ENCODE measurements at places on chromosomes 1 and 21.

DNA sequence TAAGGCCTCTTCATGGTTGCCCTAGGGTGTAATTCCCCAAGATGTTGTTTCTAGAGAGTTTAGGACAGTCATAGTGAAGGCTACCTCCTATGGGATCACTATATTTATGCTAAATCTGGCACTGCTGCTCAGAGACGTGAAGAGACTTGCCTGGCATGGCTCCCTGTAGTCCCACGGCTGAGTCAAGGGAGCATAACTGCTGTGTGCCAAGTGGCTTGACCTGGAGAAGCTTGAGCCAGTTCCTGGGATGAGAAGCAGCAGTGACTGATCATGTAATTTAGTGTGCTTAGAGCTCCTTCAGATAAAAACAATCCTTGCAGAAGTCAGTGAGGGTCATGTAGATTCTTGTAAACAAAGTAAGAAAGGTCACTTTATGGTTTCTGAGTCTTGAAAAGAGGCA lies 68.9 kb upstream of the TSPAN2 start:
- DNase-seq: no peak

DNA sequence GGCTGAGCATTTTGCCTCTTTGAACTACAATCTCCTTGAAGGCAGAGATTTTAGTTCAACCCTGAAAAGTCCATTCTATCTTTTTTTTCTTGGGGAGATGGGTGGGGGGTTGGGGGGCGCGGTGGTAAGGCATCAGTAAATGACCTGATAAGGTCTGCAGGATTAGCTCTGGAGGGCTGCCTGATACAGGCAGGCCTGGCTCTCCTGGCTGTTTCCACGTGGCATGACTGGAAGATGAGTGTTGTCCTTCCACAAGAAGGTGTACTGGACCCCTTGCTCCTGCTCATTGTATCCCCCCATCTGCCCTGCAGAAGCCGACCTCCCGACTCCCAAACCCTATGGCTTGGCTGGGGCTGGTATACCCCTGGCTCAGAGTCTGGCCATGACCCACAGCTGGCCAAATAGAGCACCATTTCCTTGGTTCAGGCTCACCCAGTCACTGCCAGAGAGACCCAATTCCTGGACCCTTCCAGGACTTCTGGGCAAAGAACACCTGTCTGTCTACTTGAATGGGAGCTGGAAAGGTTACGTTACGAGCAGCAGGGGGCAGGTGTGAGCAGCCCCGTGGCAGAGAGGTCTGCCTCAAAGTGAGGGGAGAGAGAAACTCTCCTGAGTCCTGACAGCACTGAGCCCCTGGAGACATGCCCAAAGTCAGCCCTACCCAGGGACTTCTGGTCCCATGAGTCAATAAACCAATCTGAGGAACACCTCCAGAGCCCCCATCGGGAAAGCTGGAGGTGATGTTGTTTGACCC lies 17.0 kb downstream of the DHRS3 start:
- DNase-seq: no peak

DNA sequence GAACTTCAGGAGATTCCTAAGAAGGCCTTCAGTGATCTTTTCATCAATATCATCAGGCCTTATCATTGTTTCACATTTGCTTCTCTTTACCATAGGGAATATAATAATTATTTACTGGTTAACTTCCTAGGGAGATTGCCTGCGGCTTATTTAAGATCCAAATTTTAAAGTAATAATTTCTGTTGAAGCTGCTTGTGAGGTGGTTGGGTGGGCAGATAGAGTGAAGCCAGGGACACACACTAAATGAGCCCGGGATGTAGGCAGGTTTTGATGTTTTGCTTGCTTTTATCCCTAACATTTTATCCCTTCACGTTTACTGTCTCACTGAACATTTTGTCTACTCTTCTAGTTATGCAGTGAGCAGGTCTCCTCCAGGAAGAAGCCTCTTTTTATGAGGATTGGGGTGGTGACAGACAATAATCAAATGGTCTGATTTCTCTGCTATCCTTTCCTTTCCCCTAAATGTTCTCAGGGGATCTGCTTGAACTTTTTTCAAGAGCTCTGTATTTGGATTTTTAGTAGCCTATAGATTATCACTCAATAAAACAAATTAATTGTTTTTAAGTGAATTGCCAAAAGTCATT lies 164.7 kb downstream of the RUNX1 start:
- DNase-seq: no peak

DNA sequence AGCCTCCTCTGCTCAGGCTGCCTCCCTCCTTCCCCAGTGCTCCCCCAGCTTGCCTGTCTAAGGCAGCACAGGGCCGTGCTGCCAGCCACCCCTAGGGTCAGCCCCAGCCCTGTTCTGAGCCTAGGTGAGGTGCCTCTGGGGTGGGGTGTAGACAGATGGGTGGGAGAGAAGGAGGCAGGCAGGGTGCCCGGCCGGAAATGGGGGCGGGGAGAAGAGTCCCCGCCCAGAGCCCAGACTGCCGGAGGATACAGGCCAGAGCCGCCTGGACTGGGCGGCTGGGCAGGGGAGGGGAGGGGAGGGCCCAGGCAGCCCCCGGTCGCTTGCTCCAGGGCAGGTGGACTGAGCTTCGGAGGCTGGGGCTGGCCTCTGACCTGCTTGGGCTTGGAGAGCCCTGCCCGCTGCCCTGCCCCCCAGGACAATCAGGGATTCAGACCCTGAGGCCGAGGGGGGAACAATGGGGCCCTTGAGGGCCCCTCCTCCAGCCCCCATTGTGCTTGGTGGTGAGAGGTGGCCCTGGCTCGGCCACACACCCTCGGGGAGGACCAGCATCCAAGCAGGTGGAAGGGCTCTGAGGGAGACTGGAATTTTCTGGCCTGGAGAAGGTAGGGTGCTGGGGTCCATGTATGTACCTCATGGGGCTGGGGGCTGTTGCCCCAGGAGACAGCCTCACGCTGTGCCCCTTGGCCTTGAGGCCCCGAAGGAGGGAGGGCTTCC lies at the start of gene GJC2:
GJC2 (plus strand) TSS at position 525 of the 714 bp plus-strand sequence. CDS start 7,829 bp downstream, outside the sequence.
- no peak for DNase-seq

GRCh38 chr1:173914366-173914871 lies 2.7 kb downstream of the SERPINC1 start:
- no peak for DNase-seq

GRCh38 chr1:231393668-231394067 lies 28.4 kb downstream of the EGLN1 start:
- DNase-seq: no peak

DNA sequence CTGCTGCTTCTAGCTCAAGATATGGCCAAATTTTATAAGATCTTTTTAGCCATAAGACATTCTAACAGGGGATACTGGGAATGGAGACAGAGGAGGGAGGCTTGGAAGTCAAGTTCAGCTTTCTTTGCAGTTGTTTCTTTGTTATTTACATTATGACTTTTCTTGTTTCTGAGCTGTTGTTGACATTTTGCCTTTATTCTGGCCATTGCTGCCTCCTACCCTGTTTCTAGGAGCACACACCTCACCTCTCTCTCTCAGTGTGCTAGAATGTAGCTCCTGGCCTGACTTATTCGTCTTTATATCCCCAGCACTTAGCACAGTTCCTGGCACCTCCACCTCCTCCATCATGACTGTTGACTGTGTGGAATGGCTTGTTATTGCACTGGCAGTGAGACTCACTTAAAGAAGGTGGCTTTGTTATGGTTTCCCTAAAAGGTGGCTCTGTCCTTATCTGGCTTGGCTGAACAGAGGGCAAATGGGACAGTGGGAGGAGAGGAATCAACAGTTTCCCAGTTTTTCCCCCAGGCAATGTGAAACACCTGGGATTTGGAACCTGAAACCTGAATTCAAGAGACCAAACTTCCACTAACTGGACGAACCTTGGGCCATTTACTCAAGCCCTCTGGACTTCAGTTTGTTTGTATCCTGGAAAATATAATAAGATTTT lies 76.1 kb upstream of the PPP2R5A start:
- DNase-seq: no peak

GRCh38 chr1:157574836-157575235 lies 22.5 kb upstream of the FCRL5 start:
- no peak for DNase-seq

- no peak for DNase-seq
Observed at GRCh38 chr1:93864175-93864574, 14.8 kb downstream of the DNTTIP2 start.

- no peak for DNase-seq
Observed at GRCh38 chr1:6059866-6060265, 14.2 kb downstream of the KCNAB2 start.

- DNase-seq: no peak
Observed at GRCh38 chr1:165911609-165912281, 84.3 kb downstream of the UCK2 start.

GRCh38 chr1:224781800-224782199 lies 147.7 kb upstream of the DNAH14 start:
- DNase-seq: no peak

- DNase-seq: no peak
Observed at GRCh38 chr1:47431534-47431933, 6.3 kb upstream of the FOXD2 start.

- no peak for DNase-seq
Observed at GRCh38 chr1:38173157-38173831, 126.7 kb upstream of the POU3F1 start.

GRCh38 chr1:116018007-116018406 lies 41.7 kb downstream of the SLC22A15 start:
- DNase-seq: no peak

Data from C1 segment of cervical spinal cord (tissue), 14 donors.